NCI-H1436 treated with DMSO at 0.1 percent for 48 hours (cell line): ENCODE measurements at places on chromosomes 4 and X.

GRCh38 chr4:25951390-25951952 lies 37.5 kb downstream of the SMIM20 start:
- DNase-seq: no peak

DNA sequence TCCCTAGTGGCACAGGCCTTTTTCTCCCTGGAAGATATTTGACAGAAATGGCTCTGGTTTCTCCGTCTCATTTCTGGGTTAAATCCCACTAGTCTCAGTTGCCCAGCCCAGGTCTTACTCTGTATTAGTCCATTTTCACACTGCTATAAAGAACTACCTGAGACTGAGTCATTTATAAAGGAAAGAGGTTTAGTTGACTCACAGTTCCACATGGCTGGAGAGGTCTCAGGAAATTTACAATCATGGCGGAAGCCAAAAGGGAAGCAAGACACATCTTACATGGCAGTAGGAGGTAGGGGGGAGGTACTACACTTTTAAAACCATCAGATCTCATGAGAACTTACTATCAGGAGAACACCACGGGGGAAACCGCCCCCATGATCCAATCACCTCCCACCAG lies 81.9 kb downstream of the FHDC1 start:
- DNase-seq: no peak

DNA sequence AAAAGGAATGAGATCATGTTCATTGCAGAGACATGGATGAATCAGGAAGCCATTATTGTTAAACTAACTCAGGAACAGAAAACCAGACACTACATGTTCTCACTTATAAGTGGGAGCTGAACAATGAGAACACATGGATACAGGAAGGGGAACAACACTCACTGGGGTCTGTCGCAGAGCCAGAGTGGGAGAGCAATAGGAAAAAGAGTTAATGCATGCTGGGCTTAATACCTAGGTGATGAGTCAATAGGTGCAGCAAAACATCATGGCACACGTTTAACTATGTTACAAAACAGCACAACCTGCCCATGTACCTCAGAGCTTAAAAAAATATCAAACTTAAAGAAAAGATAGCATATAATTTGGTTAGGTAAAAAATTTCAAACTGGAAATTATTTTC lies 281.4 kb downstream of the PABPC4L start:
- DNase-seq: no peak

DNA sequence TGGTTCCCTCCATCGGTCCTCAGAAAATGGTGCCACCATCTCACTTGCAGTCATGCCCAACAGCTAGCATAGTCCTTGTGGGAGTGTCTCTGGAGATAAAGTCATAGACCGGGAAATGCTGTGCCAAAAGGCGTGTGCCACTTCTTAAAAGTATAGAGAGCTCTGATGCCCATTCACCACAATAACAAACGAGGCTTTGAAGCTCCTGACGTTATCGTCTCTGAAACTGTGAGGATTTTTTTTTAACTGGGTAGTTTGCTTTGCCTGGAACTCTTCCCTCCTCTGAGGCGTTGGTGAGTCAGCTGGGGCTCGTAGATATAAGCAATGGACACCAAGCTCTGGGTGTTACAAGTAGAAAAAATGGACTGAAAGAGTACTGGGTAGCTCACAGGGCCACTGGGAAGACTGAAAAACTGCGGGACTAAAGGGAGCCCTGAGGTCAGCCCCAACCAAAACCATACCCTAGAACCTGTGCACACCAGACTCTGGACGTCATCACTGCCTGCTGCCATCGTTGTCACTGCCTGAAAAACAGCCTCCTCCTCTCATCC lies 89.4 kb upstream of the TRIM2 start:
- no peak for DNase-seq

GRCh38 chrX:17553961-17554482 lies 179.0 kb downstream of the NHS start:
- DNase-seq: no peak

- DNase-seq: no peak
Observed at GRCh38 chrX:136147315-136147901, at the start of gene FHL1. Gene FHL1 (plus strand): TSS chrX:136147533.

GRCh38 chr4:45946699-45947098 lies 177.2 kb downstream of the GABRG1 start:
- no peak for DNase-seq

GRCh38 chrX:68416592-68416991 lies 16.7 kb downstream of the OPHN1 start:
- DNase-seq: no peak

- DNase-seq: no peak
Observed at GRCh38 chrX:48960291-48960690, 2.9 kb upstream of the OTUD5 start.
